ENCODE measurements at places on chromosomes 1 and 21.
A peak's percentile ranks its signal among the peaks of the same experiment; 100 is the strongest.

DNA sequence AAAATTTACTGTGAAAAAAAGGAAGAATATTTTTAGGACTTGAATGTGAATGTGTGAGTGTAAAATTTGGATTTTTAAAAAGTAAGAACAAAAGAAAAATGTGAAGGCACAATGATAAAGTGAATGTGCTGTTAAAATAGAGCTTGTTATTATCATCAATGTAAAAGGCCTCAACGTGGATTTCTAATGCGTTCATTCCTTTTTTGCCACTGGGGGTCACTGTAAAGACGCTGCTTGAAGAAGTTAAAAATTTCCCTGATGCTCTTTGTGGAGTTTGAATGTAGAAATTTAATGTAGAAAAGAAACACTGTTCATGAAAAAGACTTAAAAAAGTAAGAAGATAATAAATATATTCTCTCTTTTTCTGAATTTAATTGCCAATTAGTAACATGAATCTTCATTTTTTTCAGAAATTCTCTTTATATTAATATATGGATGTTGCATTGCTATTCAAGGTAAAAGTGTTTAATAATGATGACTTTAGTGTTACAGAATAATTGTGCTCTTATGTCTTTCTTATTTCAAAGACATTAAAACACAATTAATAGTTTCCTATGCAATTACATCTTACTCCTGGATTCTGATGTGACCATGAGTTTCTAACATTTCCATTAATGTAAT is 161.5 kb downstream of the DNM3 start:
- peak; percentile 37 for DNase-seq

DNA sequence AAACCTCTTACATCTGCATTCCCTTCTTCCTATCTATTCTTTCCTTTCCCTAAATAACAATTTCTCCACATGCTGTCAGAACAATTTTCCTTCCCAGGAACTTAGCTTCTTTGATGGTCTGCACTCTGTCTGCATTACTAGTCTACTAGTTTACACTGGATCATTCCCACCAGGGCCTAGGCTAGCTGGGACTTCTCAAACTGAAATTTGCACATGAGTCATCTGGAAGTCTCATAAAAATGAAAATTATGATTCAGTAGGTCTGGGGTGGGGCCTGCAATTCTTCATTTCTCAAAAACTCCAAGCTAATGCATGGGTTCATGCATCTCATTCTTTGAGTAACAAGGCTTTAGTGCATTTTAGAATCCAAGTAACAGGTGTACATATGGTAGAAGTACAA is 74.2 kb downstream of the GABPA start:
- DNase-seq, result no peak

DNA sequence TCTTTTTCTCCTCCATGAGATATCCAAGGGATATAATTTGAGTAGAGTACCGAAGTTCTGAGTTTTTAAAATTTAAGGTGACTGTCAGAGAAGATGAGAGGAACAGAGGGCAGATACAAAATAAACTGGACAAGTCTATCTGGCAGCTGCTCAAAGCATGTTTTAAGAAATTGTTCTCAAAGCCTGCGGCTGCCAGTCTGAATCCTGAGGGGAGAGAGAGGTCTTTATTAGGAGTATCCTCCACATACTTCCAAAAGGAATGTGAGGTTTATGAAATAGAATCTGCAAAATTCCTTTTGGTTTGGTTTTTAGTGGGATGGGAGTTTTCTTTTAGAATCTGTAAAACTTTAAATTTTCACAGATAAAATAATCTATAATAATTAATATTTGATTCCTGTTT is 41.3 kb downstream of the TTC13 start:
- DNase-seq, result no peak

- DNase-seq, result no peak
These were observed 31.3 kb upstream of the FGGY start for GRCh38 chr1:59265622-59266021.

DNA sequence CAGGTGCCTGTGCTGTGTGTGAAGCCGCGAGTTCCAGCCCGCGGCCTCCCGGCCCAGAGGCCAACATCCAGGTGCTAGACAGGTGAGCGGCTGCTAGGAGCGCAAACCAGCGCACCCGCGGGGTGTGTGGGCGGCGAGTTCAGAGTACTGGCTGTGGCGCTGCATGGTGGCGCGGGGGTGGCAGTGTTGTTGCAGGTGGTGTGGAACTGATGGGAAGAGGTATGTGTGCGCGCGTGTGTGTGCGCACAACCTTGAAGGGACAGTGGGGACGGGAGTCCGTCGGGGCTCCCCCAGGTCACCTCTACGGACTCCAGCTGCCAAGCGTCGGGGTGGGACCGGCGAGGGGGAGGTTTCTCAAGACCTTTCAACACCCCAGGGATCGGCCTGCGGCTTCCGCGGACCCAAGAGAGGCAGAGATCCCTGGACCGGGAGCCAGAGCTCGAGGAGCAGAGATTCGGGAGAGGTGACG is 433 bp upstream of the DMBX1 start:
- peak; percentile 59 for DNase-seq

GRCh38 chr1:83931658-83932253 is 67.2 kb downstream of the TTLL7 start:
- peak; percentile 57 for DNase-seq

GRCh38 chr1:87435484-87435883 is 106.8 kb downstream of the LMO4 start:
- no peak for DNase-seq

GRCh38 chr1:159864262-159864661 is 1.8 kb upstream of the VSIG8 start:
- DNase-seq, result no peak

DNA sequence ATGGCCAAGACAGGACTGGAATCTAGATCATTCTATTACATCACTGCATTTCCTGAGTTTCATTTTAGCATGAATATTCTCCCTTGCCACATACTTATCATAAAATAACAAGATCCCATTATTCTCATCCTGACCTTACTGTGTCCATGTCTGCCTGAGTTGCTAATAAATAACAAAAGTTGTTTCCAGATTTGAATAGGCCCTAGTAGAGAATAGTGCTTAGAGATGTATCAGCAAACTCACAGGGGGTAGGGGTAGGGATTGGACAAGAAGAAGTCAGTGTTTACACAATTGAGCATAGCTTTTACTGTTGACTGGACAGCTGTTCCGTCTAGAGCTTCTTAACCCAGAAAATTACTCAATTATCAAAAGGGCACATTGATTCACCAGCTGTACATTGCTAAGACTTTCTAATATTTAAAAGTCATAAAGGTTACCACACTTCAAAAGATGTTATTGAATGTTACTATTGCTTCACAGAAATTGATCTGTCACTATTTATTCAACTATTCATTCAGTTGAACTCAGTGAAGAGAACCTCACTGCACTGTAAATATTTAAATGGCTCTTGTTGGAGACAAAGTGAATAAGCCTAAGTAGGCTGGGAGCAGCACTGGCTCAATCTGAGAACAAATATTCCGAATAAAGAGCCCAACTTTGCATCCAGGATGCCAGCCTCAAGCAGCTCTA is 121.9 kb downstream of the NRIP1 start:
- DNase-seq, result no peak

DNA sequence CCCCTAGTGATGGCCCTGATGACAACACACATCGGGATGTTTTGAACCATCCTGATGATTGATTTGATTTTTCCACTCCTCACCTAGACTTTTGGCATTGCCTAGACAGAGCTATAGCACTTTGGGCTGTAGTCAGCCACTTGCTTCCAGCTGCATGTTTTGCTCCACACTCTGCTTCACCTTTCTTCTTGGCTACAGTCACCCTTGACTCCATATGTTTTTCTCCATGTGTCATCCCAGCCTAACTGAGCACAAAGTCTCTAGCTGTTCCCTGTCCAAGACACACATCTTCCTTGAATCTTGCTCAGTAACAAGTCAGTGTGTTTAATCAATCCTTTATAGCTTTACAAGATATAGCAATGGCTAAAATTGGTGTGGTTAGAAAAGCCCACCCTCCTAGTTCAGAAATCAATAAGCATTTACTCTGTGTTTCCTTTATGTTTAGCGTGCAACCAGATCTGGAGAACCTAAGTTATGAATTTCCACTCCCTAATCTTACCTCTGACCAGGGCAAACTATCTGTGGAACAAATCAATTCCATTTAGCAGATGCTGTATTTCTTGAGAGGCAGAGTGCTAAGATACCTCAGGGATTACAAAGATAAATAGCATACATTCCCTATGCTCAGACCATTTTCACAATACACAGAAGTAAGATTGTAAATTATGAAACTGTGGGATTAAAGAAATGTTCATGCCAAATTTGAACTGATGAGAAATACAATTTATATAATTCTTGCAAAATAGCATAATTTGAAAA is 98.4 kb upstream of the LYPLAL1 start:
- no peak for DNase-seq

GRCh38 chr1:31416101-31416736 is 3.2 kb downstream of the SERINC2 start:
- DNase-seq, result no peak
